ENCODE measurements at places on chromosomes 6 and 20.

DNA sequence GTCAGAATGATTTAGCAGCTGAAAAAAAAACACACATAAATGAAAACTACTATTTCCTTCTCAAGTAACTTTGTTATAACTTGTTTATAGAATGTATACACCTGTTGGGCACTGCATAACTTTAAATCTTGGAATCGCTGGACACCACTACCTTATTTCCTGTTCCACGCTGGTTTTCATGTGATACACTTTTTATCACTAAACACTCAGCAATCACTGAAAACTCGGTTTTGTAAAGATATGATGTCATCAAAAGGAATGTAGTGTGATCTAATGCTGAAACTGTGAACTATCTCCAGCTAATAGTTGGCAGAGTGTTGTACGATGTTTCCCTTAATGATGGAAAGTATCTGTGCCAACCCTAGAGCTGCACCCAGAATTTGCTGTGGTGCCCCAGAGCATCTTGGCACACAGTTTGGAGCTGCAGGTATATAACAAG lies 127.9 kb downstream of the BACH2 start:
- DNase-seq, result no peak

GRCh38 chr6:134720353-134721059 lies 229.4 kb downstream of the ALDH8A1 start:
- DNase-seq, result no peak

DNA sequence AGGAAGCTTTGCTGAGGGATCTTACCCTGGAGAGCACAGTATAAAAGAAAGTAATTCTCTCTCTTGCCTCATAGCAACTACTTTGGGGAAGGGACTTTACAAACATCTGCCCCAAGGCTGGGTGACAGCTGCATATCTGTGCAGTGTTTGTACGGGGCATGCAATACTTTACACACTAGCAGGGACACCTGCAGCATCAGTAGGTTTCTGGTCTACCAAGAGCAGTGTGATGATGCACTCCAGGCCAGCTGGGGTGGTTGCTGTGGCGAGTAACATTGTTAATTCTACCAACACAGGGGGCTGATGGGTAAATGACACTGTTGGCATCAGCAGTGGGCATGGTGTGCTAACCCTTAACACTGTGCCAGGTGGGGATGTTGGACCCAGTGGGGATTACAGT lies 48.0 kb downstream of the ADTRP start:
- DNase-seq, result no peak

DNA sequence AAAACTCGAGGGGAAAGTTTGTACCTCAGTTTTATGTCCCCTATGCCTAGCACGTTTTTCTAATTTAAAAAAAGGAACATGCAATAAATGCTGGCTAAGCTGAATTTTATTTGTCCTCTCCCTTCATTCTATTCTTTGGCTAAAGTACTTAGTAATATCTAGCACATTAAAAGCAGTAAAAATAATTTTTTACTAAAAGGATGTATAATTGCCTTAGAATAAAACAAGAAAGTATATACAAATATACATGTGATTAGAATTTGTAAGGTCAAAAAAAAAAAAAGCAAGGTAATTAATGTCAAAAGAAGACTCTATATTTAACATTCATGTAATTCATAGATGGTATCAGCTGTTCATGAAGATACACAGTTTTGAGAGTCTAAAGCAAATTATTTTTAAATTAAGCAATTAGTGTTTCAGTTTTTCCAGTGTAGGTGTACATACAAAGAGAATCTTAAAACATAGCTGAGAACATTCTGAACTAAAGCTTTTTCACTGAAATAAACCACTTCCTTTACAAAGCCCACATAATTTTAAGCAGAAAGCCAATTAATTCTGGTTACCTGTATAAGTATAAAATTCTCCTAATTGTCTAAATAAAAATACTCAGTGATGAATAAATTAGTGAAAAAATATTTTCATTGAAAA lies 32.4 kb downstream of the HBS1L start:
- DNase-seq, result no peak

- no peak for DNase-seq
Measured at GRCh38 chr20:14556206-14556605, 218.8 kb upstream of the FLRT3 start.

- no peak for DNase-seq
Measured at GRCh38 chr6:37513576-37513975, 13.9 kb upstream of the CCDC167 start.

GRCh38 chr6:210104-210456 lies 82.2 kb upstream of the DUSP22 start:
- no peak for DNase-seq

DNA sequence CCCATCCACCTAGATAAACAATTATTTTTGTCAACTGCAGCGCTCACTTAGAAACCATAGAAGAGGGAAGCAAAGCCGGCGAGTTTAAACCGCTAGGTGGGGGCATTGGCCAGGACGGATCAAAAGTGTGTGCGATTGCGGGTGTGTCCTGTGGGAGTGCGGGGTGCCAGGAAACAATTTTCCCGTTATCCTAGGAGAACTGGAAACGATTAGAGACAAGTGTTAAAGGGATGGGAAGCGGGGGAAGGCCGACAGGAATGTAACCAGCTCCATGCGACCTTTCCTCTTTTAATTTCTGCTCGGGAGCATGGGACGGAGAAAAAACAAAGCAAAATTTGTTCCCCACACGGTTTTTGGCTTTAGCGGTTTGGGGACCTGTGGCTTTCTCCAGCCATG lies 2.8 kb upstream of the HTR1B start:
- peak; percentile 48 for DNase-seq

DNA sequence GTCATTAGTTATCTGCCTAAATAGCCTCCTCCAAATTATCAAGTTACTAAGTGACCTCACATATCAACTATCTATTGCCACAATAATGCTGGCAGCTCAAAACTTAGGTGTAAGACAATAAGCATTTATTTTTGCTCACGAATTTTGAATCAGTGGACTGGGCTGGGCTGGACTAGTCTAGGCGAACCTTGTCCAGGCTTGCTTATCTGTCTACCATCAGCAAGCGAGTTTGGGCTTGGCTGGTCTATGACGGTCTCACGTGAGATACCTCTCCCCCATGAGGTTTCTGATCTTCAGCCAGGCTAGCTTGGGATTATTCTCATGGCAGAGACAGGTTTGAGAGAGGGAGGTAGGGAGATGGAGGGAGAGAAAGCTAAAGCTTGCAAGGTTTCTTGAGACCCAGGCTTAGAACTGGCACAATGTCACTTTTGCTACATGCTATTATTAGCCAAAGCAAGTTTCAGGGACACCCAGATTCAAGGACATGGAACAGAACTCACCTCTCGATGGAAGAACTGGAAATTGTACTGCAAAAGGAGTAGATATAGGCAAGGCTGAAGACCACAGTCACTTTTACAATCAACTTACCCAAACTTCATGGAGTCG lies 80.9 kb downstream of the WASF1 start:
- DNase-seq, result no peak

DNA sequence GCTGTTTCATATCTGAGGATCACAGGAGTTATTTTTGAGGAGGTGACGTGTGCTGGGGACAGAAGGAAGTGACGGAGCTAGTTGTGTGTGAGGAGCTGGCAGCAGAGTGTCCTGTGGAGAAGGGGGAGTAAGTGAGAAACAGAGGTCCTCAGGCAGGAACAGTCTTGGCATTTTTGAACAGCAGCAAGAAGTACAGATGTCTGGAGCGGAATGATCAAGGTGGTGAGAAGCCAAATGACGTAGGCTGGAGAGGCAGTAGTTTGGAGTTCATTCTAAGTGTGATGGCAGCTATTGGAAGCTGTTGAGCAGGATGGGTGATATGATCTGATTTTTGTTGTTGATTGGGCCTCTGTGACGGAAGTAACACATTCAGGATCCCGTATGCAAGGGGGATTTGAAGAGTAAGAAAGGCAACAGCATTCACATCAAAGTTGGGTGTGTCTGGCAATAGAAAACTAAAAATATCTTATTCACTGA lies 52.3 kb downstream of the SOBP start:
- DNase-seq, result no peak

GRCh38 chr20:328975-329695 lies 3.8 kb downstream of the SOX12 start:
- no peak for DNase-seq

GRCh38 chr6:147194652-147195411 lies 9.4 kb upstream of the STXBP5 start:
- DNase-seq, result no peak

GRCh38 chr6:131740161-131740560 lies 29.3 kb upstream of the CTAGE9 start:
- DNase-seq, result no peak

- DNase-seq, result no peak
Measured at GRCh38 chr6:30424549-30424948, 64.8 kb upstream of the HLA-E start.

DNA sequence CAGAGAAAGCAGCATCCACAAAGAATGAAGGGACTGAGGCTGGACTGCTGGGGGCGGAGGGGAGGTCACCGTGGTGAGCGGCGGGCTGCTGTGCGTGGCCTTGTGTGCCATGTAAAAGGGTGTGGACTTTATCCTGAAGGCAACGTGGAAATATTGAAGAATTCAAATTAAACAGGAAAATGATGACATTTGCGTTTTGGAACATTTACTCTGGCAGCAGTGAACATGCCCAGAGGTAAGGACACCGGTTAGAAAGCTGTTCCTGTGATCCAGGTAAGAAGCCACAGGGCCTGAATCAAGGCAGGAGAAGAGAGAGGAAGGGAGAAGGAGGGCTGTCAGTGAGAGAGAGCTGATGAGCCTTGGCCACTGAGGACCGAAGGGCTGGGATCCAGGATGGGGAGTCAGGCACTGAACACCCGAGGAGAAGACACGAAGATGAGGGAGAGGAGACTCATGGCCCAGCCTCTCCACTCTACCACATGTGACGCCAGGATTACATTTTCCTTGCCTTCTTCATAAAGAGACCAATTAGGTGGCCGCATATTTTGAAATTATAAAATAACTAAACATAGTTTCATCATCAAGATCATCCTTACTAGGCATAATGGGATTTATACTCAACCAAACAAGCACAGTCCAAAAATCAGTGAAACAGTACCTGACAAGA lies 58.4 kb downstream of the TRAM2 start:
- no peak for DNase-seq

- DNase-seq, result no peak
Measured at GRCh38 chr6:45450132-45450531, 72.4 kb upstream of the SUPT3H start.

DNA sequence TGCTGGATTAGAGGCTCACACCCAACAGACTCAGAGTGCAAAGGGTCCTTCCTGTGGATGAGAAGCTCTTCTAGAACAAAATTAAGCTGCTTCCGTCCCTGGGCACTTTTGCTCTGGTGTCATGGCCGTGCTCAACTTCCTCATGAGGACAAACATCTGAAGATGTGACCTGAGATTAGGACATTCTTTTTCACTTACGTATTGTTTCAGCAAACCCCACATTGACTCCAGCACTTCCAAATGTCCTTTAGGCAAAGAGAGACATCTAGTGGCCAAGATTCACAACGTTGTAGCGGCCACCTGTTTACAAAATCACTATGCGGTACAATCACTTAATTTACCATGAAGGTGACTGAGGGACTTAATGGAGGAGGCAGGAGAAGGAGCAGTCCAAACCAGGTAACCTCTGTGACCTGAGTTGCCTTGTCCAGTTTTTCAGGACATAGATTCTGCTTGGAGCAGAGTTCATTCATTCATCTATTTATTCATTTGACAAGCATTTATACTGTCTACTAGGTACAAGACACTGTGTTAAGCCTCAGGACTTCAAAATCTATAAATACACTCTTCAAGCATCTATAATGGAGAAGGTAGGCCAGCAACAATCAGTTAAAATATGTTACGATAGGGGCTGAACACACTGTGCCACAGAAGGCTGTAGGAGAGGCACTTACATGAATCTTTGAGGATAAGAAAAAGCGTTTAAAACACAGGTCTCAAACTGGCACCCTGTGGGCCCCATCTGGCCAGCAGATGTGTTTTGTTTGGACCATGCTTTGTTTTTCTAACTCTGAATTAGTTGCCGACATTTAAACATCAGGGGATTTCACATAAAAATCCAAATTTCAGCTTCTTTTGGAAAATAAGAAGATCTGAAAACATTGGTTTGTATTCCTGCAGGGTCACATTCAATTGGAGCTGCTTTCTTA lies 5.6 kb upstream of the ADGRF1 start:
- DNase-seq, result peak; percentile 63

- no peak for DNase-seq
Measured at GRCh38 chr6:112802144-112802543, 455.0 kb downstream of the RFPL4B start.

DNA sequence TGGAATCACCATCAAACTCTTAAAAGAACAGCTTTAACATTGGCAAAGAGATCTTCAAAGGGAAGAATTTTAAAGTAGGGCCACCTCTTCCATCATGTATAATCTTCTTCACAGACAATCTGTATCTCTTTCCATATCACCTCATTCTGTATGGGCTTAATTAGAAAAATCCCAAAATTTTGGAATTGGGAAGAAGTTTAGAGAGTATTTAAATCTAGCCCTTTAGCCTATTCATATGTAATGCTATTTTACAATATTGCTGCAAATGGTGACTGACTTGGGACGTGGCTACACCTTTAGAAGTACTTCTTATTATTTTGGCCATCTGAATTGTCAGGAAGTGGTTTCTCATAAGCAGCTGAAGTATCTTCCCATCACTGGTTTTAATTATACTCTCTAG lies 474.3 kb downstream of the RFPL4B start:
- DNase-seq, result no peak
